Right ventricle myocardium inferior (tissue), 1 donor: ENCODE measurements at places on chromosomes 5 and 9.

DNA sequence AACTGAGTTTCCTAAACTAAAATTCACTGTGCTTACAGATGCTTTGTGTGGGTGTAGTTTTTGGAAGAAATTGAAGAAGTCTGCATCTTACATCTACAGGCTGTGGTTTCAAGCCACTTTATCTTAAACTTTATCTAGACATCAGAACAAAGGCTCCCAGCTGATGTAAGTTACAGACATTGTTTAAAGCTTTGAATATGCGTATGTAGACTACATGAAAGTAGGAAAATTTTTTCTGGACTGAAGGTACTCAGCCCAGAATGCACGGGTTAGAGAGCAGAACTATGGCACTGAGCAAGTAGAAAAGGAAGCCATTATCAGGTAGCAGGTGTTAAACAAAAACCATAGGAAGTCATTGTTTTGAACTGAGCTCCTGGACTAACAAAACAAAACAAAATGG lies 185.4 kb downstream of the TTC39B start:
- no peak for DNase-seq

- DNase-seq: no peak
These were observed 78.7 kb downstream of the NRG2 start for GRCh38 chr5:139964266-139964993.

GRCh38 chr5:2149195-2149539 lies 266.4 kb upstream of the IRX4 start:
- DNase-seq: no peak

DNA sequence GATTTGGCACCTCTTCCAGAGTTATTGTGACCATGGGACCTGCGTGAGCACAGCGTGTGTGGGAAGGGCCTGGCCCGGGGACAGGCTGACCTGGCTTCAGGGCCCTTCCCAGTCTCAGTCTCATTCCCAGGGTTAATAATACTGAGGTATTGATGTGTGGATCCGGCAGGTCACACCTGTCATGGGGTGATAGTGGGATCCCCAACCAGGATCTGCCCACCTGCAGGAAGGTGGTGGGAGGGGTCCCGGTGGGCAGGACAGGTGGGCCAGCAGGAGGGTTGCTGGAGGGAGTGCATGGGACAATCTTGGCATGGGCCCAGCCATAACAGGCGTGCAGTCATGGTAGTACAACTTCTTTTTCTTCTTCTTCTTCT lies 55.4 kb downstream of the COL15A1 start:
- DNase-seq: peak; percentile 70

GRCh38 chr5:9025942-9026341 lies 519.9 kb downstream of the SEMA5A start:
- no peak for DNase-seq

GRCh38 chr9:89803403-89803802 lies 198.6 kb downstream of the GADD45G start:
- no peak for DNase-seq

GRCh38 chr5:24918676-24919075 lies 273.9 kb upstream of the CDH10 start:
- no peak for DNase-seq

DNA sequence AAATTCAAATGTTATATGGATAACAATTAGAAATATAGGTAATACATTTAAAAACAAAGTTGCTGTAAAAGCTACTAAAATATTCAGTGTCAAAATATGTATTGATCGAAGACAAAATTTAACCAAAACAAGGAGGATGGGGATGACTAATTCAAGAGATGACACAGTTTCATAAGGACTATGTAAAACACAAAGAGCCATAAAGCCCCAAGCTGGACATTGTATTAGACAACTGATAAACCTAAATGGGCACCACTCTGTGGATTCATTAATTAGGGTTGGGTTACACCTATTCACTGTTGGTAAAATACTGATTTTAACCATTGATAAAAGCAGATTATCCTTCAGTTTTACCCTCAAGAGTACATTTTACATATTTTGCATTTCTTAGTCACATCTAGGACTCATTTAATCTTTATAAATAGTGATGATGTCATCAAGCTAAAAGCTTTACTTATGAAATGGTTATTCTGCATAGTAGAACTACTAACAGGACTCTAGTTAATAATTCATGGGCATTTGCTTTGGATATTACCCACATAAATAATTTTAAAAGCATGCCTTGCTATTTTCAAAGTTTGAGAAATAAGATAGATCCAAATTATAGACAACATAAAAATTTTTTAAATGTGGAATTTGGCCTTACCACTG lies 13.7 kb downstream of the TUT7 start:
- DNase-seq: no peak

- DNase-seq: no peak
These were observed 130.3 kb upstream of the TBC1D2 start for GRCh38 chr9:98385751-98386150.

DNA sequence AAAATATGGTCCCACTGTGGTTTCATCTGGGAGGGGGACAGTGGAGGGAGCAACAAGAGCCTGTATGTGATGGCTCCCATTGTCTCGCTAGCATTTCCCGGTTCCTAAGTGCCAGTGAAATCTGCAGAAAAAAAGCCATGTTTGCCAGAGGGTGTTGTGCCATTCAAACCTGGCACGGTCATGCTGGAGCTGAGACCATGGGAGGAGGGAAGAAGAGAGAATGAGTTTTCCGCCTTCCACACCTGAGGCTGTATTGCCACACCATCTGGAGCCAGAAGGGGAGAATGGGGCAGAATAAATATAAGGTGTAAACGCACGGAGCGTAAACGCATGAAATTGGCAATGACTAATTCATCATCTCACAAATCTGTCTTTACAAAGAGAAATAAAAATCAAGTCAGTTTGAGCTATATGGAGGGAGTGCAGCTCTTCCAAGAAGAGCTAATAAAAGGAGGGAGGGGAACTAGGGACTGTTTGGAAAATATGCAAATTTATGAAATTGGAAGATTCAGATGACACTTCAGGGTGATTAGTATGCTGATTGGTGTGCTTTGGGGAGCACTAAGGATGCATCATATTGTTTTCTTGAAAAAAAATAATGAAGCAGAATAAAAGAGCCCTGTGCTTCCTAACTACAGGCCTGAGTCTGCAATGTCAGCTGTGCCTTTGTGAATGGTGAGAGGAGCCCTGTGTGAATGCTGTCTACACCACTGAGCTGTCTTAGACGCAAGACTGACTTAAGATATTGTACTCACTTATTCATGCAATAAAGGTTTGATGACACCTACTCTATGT lies 237.9 kb downstream of the NSG2 start:
- DNase-seq: no peak

DNA sequence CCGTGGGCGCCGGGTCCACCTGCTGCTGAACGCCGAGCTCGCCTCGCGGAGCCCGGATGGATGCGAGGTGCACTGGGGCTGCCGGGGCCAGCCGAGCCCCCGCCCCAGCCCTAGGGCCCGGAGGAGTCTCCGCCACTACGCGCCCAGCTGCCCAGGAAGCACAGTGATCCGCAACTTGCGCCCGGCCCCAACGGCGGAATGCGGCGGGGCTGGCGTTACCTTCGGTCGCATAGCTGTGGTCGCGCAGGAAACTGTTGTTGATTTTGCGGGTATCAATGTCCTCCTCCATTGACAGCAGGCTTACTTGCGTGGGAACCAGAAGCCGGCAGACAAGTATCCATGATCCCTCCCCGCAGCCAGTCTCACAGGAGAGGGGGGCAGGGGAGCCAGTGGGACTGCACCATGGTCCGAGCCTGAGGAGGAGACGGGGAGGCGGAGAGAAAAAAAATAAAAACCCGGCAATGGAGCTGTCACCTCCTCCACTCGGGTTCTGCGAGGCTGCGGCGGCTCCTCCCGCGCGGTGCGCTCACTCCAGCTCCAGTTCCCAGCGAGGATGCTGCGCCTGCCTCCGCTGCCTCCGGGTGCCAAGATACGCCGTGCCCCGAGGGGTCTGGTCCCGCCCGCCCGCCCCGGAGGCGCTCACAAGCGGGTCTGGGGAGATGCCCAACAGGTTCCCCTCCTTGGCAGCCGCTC lies 628 bp downstream of the PPP2R2B start:
- peak; percentile 65 for DNase-seq

GRCh38 chr9:86187121-86187520 lies 72.3 kb downstream of the C9orf153 start:
- no peak for DNase-seq

DNA sequence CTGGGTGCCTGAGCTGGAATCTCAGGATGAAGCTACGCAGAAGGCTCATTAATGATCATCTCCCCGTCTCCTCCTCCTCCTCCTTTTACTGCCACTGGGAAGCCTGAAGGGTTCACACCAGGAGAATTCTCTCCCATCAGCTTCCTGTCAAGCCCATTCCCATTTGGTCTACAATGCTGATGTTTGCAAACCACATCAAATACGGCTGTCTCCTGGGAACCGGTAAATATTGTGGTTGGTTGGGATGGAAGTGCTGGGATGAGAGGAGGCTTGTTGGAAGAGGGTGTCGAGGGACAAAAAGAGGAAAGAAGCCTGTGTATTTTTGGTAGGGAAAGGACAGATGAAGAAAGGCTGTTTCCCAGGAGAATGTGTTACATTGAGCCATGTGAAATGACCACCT lies 13.2 kb upstream of the S1PR3 start:
- no peak for DNase-seq
